ENCODE measurements at places on chromosomes 16 and 17. TPM values are rescaled to one million over a fixed set of nuclear protein-coding genes. Genes with fewer than 3 reads are reported as not detected.

The KIF18B gene
- total RNA-seq = 32.9 TPM

The KRTAP4-12 gene
- total RNA-seq = not detected

The KRT33A gene
- not detected for total RNA-seq

The BIRC5 gene
- total RNA-seq = 95.0 TPM

The CEP112 gene
- 5.8 TPM for total RNA-seq

The ANKRD40CL gene
- total RNA-seq = not detected

The PRR35 gene
- total RNA-seq = 0.16 TPM

The KRTAP3-1 gene
- total RNA-seq = not detected

The TBC1D3B gene
- total RNA-seq = 2.5 TPM

The DNAAF1 gene
- 0.46 TPM for total RNA-seq

The CPNE7 gene
- total RNA-seq = 78.8 TPM

The TSR1 gene
- total RNA-seq = 55.9 TPM

The C17orf107 gene
- 0.24 TPM for total RNA-seq

The PITPNM3 gene
- 2.1 TPM for total RNA-seq

The MYH3 gene
- 0.64 TPM for total RNA-seq

The AXIN2 gene
- 0.66 TPM for total RNA-seq

The KRTAP9-2 gene
- not detected for total RNA-seq

The TBC1D3E gene
- not detected for total RNA-seq

The PYY gene
- total RNA-seq = not detected

All from A549 treated with Hydrocortisone at 1 μM for 4 hours (cell line).